ENCODE measurements at places on chromosomes 4 and X.

GRCh38 chr4:184387351-184387750, 87.0 kb downstream of the IRF2 start:
- DNase-seq: no peak

DNA sequence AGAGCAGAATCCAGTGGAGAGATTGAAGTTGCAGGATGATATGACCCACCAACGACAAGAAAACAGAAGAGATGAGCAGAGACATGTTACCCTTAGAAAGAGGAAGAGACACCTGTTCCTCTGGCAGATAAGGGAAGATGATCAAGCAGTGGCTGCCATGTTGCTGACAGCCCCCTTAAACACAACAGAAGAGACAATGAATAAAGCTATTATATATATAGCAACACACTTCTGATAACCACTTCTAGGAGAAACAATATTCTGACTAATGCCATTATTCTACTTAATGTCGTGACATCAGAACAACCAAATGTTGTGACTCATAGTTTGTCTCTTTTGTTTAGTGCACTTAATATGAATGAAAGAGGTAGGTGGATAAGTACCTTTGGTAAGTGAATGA, 44.9 kb downstream of the SH3RF1 start:
- DNase-seq: no peak

GRCh38 chrX:17082831-17083230, 136.4 kb downstream of the REPS2 start:
- DNase-seq: no peak

- DNase-seq: no peak
Observed at GRCh38 chr4:154406018-154406795, 85.4 kb downstream of the DCHS2 start.

DNA sequence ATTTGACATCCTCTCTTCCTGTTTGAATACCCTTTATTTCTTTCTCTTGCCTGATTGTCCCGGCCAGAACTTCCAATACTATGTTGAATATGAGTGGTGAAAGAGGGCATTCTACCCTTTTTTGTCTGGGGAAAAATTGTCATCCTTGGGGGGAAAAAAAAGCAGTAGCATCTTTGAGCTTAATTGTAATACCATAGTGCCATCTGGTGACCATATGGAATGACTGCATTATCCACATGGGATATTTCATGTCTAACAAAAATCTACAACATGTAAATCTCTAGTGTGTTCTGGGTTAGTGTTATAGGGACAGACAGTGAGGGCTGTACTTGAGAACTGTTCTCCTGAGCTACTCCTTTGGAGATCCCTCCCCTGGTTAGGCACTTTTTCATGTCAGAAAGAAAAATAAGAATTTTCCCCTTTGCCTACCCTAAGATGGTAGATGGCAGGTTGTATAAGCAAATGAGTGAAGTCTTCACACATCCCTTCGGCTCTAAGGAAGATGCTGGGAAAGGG, 26.0 kb downstream of the CAPN6 start:
- DNase-seq: no peak

DNA sequence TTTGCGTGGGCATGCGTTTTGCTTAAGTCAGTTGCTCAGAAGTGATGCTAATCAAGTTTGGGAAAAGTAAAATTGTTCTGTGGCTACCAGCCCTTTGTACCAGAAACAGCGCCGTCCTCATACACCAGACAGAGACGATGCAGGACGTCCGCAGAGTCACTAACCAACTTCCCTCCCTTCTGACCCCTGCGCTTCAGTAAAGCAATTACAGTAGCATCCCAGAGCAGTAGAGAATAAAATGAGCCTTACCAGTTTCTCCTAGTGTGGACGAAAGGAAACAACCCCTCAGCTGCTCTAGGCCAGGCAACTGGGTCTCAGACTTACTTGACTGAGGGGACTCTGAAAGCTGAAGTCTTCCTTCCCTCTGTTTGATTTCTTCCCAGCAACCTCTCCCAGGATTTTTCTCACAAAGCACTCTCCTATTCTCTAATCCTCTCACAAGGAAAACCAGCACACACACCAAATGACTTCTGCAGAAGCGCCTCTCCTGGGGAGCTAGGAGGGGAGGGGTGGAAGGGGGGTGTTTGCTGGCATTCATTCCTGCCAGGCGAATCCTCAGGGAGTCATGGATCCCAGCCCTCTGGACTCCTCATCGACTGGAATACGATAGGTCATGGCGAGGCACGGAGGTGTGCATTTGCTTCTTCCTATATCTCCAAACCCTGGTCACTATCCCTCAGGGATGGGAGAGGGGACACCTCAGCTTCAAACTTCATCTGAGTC, 56.0 kb upstream of the MID1 start:
- DNase-seq: no peak

DNA sequence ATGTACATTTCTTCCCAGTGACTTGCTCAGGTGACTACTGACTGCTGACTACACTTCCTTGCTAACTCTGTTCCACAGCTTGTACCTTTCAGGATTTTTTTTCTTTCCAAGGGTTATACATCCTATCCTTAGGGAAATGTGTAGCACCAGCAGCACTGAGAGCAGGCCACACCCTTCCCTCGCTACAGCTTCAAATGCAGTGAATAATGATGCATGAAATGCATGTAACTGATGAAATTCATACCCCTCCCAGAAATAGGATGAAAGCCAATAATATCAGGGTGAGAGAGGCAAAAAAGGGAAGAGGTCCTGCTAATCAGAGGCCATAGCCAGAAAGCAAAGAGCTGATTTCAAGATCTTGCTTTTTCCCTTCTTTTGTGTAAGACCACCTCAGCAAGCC, 6.2 kb upstream of the FGF16 start:
- no peak for DNase-seq

DNA sequence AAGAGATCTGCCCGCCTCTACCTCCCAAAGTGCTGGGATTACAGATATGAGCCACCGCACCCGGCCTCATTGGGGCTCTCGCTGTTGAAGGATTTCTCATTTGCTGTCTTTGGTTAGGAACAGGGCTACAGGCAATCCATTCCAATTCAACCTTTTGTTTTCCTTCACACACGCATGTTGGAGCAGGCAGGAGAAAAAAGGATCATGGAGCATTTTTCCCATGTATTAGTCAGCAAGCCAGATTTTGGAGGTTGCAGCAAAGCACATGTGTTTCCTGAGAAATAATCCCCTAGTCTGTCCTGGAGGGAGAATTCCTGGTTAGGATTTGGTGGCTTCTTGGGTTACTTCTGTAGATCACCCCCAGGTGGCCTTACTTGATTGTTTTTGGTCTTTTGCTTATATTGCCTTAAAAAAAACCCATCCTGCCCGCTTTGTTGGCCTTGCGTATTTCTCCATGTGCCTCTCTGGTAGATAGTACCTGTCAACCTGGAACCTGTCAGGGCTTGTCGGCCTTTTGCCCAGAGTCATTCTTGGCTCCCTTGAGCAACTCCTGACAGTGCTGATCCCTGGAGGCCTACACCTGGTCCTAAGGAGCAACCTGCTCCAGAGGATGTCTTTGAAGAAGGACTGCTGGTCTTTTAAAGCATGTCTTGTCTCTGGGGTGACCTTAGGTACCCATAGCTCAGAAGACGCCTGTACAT, 82.4 kb upstream of the CLCN4 start:
- DNase-seq: no peak

DNA sequence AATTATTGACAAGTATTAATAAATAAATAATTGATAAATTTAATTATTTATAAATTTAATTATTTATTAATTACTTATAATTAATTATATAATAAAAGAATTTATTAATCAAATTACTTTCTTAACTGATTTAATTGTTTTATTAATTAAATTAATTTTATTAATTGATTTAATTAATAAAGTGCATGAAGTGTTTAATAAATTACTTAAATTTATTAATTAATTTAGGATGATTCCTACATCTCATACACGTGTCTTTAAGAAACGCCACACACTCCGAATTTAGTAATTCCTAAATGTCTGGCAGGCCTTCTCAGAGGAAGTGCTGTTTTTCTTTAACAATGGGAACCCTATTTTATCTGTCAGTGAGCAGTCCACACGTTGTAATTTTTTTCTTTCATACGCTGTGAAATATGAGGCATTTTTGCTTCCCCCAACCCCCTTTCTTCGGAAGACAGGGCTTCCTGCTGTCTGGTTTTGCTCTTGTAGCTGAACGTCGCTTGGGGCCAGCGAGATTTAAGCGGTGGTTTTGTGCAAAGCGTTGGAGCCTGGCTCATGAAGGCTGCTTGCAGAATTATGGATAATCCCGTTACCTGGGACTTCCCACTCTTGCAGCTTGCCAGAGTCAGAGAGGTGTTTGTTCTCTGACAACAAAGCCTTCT, 46.8 kb downstream of the CRLF2 start:
- no peak for DNase-seq

- DNase-seq: peak; percentile 62
Observed at GRCh38 chr4:153142700-153143438, 61.4 kb upstream of the TRIM2 start.

DNA sequence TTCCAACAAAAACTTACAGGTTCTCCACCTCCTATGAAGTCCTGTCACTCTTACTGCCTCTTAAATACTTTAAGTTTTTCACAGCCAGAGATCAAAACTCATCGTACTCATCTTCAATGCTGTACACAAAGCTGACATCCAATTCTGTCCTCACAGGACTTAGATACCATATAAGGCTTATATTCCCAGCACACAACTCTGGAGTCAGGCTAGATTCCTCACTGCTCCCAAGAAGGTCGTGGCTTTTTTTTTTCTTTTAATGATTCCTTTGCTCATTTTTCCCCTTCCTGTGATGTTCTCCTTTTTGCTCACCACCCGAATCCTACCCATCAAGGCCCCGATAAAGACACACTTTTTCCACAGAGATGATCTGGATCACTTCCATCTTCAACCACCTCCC, 914 bp downstream of the TRAPPC2 start:
- no peak for DNase-seq

GRCh38 chr4:24935856-24936255, 23.0 kb upstream of the CCDC149 start:
- DNase-seq: no peak

DNA sequence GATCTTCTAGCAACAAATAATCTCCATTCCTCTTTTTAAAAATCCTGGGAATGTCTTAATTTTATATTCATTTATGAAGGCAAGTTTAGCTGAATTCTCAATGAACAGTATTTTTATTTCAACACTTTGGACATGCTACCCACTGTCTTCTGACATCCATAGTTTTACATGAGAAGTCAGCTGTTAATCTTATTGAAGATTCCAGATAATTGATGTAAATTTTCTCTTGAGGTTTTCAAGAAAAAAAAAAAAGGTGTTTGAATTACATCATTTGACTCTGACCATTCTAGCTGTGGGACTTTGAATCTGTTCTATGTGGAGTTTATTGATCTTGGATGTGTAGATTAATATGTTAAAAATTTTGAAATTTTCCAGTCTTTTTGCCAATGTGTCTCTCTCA, 28.0 kb downstream of the PDHA2 start:
- no peak for DNase-seq

DNA sequence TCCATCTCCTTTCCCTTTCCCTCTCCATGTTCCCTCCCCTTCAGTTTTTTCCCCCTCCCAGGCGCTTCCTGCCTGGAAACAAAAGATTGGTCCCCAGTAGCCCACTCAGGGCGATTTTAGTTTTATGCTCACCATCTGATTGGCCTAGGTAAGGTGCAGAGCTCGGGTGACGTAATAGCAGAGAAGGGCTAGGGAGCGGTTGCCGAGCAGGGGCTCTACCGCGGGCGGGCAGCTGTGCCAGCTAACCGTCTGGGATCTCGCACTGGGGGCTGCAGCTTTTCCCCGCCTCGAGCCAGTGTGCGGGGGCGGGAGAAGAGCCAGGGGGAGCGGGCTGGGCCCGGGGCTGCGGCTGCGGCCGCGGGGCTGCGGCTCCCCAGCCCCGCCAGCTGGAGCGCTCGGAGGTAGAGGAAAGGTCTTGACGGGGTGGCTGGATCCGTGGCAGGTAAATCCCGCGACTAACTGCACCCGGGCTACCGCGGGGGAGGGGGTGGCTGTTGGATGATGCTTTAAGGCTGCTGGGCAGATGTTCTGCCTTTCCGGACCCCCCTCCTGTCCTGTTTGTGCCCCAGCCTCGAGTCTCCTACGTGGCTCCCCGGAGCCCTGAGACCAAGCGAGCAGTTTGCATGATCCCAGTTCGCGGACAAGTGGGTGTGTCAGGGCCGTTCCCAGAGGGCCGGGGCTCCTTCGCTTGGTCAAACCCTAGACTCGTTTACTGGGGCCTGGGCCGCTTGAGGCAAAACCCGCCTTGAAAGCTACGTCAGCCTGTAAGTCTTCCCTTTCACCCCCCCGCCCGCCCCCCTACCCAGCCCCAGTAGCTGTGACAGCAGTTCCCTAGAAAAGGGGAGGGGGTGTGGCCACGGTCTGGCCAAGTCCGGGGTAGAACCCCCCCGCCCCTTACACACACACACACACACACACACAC, at the start of gene PAK3:
PAK3 (plus strand) TSS at position 218 of the 922 bp plus-strand sequence. CDS start 26,913 bp downstream, outside the sequence.
- DNase-seq: peak; percentile 70

DNA sequence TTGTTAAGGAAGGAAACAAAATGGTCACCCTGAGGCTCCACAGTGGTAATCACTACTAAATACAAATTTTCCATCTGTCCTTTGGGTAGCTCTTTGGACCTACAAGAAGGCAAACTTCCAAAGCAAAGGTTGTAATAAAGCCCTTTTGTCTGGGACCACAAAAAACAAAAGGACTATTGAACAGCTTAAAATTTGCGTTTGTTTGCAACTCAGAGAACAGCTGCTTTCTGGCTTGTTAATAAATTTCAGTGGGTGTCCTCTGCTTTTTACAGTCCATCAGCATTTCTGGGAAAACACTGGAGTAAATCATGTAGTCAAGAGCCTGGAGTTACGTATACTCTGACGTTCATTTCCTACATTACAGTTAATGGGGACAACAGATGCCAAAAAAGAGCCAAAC, 439.7 kb upstream of the DIAPH2 start:
- DNase-seq: no peak

GRCh38 chr4:78581618-78582017, 30.0 kb downstream of the ANXA3 start:
- no peak for DNase-seq

- DNase-seq: no peak
Observed at GRCh38 chr4:26330186-26330787, 9.5 kb downstream of the RBPJ start.

DNA sequence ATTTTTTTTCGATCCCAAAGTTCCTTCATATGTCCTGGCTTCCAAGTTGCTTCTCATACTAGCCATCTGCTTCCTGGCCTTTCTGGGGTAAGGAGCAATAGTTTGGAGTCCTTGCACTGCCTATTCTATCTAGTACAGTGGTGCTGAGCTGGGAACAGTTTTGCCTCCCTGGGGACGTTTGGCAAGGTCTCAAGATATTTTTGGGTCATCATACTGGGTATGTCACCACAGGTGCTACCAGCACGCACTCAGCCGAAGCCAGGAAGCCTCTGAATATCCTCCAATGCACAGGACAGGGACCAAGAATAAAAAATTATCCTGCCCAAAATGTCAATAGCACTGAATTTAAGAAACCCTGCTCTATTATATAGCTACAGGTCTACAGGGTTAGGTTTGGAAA, 35.4 kb upstream of the TMSB15B start:
- no peak for DNase-seq

- DNase-seq: no peak
Observed at GRCh38 chr4:162075726-162076125, 88.1 kb downstream of the FSTL5 start.

GRCh38 chr4:74583089-74583700, 138.3 kb downstream of the AREG start:
- DNase-seq: no peak

Data from ovary (tissue), 10 donors.